ENCODE measurements at places on chromosomes 1 and 21.
A peak's percentile ranks its signal among the peaks of the same experiment; 100 is the strongest.

GRCh38 chr1:228770779-228771223, 35.5 kb downstream of the RHOU start:
- DNase-seq, result peak; percentile 51

- DNase-seq, result no peak
Observed at GRCh38 chr1:165328136-165328535, 28.4 kb downstream of the LMX1A start.

DNA sequence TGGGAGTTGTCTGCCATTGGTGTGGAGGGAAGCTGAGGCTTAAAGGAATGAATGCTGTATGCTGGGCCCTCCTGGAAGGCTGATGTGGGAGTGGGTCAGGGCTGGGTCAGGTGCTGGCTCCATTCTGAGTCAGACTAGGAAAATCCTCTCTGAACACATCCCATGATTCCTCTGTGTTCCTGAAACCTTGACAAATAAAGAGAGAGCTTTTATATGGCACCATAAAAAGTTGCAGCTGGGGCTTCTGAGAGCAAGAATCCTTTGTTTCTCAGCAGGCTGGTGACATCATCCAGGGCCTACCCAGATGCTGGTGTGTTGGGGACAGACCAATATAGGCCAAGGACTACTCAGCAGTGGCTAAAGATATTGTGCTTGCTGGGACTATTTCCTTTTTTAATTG, 27.8 kb upstream of the NFASC start:
- no peak for DNase-seq

DNA sequence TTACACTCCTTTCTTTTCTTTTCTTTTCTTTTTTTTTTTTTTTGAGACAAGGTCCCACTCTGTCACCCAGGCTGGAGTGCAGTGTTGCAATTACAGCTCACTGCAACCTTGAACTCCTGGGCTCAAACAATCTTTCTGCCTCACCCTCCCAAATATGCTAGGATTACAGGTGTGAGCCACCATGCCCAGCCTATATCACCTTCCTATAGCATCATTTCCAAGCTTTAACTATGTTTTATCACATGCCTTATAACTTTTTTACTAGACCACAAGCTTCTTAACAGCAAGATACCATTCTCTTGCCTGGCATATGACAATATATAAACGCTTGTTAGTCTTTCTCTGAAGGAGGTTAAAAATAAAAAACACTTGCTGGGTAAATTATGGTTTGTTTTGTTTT, 55.3 kb upstream of the MUTYH start:
- DNase-seq, result no peak

DNA sequence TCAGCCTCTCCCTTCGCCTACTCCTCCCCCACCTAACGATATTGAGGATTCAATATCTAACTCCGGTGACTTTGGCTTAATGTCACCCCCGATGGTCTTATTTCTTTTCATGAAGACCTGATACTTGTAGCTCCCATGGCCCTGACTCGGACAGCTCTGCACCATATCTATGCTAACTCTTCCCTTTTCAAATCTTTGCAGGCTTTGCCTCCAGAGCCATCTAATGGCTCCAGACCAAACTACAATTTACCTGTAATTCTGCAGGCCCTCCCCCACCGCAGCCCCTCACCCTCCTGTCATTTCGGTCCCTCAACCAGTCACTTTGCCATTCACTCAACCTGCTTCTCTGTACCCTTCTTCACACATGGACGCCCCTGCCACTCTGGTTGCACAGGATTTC, 7.9 kb upstream of the GSTM5 start:
- no peak for DNase-seq

DNA sequence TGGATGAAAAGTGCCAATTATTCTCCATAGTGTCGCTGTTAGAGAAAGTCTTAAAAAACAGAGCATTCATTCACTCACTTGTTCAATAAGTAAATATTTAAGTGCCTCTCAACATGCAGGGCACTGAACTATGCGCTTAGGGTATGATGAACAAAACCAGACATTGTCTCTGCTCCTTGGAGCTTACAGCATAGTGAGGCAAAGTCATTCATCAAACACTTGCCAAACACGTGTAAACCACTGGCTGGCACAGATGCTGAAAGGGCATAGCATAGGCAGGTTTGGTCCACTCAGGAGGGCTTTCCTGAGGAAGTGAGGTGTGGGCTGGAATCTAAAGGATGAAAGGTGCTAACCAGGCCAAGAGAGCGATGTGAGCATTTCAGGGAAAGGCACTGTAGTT, 27.6 kb upstream of the RD3 start:
- DNase-seq, result no peak

GRCh38 chr1:57065442-57065841, 99.6 kb upstream of the C8B start:
- DNase-seq, result no peak

DNA sequence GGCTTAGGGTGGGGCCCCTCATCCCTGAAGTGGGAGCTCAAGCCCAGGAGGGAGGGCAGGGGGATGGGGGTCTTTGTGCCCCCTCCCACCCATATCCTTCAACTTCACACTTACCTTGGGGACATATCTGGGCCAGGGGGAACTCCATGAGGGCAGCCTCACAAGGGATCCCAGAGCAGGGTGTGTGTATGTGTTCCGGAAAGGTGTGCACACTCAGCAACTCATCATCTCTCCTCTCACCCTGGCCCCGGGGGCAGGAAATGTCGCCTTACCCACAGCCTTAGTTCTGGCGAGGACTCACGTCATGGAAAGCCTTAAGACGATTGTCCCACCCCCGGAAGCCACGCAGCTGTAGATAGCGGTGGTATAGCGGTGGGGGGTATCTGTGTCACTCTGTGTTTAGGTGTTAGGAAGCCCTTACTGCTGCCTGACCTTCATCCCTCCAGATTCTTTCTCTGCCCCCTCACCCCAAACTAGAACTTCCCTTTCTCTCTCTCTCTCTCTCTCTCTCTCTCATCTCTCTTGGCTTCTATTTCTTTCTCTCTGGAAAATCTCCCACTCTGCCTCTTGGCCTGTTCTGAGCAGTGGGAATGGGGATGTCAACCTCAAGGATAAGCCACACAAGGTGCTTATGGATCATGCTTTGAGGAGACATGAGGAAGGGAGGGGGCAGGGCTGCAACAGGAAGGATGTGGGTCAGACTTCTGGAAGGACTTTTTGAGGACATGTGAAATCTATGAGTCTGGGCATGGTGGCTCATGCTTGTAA, at the start of gene SH2D2A:
TSS of gene SH2D2A (minus strand) at position 288 of the 768 bp plus-strand sequence. CDS start at position 148, 140 bp downstream.
- DNase-seq, result no peak

DNA sequence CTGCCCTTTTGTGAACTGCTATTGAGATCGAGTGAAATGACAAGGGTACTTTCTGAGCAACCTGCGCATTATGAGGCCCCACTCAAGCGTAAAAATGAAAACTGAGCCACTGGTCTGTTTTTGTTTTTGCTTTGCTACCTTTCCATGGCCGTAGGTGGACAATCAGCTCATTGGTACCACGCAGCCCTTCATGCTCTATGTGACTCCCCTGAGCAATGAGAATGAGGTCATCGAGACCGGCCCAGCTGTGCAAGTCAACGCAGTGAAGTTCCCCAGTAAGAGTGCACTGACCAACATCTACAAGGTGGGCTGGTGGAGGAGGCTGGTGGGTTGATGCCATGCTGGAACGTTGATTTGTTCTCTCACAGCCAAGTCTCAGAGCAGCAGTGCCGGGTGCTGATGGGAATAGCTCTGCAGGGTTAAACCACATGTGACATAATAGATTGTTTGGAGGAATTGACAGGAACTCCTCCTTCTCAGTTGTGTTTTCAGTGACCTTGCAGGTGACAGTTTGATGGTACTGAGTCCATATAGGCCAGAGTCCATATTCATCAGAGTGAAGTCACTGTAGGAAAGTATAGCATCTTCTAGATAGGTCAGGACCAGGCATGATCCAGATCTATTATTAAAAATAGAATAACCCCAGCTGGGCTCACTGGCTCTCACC, 170.3 kb downstream of the VPS13D start:
- no peak for DNase-seq

DNA sequence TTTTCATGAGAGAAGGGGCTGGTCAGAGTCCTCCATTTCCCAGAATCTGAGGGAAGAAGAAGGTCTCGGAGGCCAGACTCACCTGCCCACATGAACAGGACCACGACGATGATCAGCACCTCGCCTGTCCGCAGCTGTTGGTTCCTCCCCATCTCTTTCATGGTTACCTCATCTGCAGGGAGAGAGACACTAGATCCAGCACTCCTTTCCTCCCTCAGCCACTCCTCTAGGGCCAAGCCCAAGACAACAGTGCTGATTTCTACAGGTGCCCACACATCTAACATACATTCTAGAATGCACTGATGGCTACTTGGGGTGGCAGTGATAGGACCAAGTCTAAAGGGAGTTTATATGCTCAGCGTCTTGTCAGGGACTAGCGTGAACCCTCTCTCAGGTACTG, 3.0 kb downstream of the FNDC5 start:
- DNase-seq, result no peak

- DNase-seq, result no peak
Observed at GRCh38 chr1:97350241-97350640, 570.6 kb downstream of the DPYD start.

- DNase-seq, result peak; percentile 45
Observed at GRCh38 chr1:112674986-112675727, 698 bp downstream of the MOV10 start.

GRCh38 chr1:198556971-198557370, 16.5 kb upstream of the ATP6V1G3 start:
- no peak for DNase-seq

GRCh38 chr1:6235296-6235677, 477 bp downstream of the ICMT start:
- DNase-seq, result no peak

- DNase-seq, result no peak
Observed at GRCh38 chr1:233972951-233973635, 68.6 kb downstream of the SLC35F3 start.

DNA sequence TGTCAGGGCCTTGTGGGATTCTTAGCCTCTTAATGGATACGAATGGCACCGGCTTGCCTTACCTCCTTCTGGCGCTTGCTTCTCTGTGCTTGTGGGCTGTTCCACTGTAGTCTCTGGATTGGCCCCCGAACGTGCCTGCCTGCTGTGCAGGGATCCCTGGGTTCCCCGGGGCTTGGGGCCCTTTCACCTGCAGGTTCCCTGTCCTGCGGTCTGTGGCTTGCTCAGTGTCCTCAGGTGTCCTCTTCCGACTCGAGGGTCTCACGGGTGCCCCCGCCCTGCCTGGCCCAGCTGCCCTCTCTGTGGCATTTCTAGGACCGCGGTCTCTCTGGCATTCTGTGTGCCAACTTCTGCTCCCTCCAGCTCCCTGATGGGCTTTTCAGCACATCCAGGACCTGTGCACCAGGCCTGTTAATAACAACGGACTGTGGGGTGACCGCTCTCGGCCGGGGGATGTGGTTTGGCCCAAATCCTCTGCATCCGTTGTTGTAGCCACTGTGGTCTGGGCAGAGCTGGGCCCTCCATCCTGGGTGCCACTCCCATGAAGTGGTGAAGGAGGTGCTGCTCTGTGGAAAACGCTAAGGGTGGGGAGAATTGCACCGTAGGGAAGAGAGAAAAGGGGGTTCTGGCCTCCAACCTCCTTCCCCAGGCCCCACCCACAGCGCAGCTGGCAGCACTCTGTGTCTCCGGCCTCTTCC, 12.4 kb downstream of the COL18A1 start:
- no peak for DNase-seq

DNA sequence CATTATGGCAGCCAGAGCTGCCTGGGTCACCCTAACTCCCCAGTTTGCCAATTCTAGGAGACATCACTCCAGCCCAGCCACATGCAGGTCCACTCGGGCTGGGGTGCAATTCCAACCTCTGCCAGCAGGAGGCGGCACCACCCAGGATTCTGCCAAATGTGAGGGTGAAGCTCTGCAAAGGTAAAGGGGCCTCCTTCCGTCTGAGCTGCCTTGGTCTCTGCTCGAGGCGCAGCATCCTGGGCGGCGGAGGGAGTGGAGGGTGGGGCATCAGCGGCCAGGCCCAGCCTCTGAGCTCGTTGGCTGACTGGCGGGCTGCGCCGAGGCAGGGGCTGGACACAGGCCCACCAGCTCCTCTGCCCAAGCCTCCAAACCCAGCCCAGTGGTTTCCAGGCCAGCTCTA, 63.8 kb downstream of the ARHGEF16 start:
- no peak for DNase-seq

DNA sequence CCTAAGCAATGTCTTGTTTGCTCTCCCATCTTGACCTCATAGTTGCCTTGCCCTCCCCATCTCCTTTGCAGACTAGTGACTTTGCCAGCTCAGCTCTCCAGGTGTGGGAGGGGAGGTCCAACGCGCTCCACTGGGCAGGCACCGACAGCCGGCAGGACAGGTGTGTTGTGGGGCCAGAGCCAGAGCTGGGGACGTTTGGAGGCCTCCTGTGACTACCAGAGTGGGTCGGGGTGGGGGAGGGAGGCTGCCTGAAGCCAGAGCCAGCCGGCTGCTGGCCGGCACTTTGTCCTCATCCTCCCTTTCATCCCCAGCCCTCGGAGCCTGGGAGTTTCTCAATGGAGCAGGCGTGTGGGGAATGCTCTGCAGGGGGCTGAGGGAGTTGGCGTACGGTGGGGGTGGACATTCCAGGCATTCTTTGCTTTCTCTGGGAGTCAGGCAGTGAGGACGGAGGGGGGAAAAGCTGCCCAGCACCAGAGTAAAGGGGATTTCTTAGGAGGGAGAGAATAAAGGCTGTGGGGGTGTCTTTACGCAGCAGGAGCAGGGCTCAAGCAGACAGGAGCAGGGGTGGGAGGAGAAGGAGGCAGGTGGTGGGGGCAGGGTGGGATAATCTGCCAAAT, 20.2 kb downstream of the NUAK2 start:
- peak; percentile 87 for DNase-seq

DNA sequence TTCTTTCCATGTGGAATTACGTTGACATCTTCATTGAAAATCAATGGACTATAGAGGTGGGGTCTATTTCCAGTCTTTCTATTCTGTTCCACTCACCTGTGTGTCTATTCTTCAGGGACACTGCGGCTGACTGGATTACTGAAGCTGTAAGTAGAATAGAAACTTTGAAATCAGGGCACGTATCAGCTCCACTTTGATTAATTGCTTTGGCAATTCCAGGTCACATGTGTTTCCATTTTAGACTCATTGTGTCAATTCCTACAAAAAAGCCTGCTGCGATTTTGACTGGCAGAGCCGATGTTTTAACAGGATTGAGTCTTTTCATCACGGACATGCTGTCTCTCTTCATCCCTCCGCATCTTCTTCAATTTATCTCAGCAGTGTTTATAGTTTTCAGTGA, 20.9 kb upstream of the RNF223 start:
- DNase-seq, result no peak

DNA sequence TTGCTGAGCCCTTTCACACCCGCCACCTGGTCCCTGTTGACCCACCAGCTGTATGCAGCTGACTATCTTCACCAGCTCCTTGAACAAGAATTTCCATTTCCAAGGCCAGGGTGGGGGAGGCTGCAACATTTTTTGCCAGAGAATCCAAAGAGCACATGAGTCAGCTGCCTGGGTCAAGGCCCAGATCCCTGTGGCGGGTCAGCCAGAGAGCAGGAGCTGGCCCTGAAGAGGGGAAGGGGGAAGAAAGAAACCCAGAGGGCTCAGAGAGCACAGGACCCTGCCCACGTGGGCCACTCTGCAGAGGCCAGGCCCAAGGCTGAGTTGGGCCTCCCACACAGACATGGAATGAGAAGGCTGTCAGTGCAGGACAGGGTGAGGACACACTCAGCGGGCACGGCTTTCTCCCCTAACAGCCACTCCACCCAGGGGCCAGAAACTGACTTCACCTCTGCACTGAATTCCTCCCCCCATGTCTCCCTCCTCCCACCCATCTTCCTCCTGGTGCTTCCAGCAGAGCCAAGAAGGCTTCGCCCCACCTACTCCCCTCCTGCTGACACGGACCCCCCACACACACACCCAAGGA, 28.9 kb downstream of the S100A6 start:
- no peak for DNase-seq

Data from HuH-7 (cell line).